ENCODE measurements at places on chromosomes 12 and 14. TPM values are rescaled to one million over a fixed set of nuclear protein-coding genes. Genes with fewer than 3 reads are reported as not detected.

GRCh38 chr14:22598099-22598895 is at the start of gene ABHD4:
Gene ABHD4 (plus strand): TSS chr14:22598300. CDS start chr14:22598307, 7 bp downstream.
- peak; percentile 50 for DNase-seq

GRCh38 chr14:98022541-98023520 is 1225.6 kb downstream of the VRK1 start:
- no peak for DNase-seq

GRCh38 chr12:61213646-61214045 is 1046.6 kb upstream of the USP15 start:
- DNase-seq = no peak

DNA sequence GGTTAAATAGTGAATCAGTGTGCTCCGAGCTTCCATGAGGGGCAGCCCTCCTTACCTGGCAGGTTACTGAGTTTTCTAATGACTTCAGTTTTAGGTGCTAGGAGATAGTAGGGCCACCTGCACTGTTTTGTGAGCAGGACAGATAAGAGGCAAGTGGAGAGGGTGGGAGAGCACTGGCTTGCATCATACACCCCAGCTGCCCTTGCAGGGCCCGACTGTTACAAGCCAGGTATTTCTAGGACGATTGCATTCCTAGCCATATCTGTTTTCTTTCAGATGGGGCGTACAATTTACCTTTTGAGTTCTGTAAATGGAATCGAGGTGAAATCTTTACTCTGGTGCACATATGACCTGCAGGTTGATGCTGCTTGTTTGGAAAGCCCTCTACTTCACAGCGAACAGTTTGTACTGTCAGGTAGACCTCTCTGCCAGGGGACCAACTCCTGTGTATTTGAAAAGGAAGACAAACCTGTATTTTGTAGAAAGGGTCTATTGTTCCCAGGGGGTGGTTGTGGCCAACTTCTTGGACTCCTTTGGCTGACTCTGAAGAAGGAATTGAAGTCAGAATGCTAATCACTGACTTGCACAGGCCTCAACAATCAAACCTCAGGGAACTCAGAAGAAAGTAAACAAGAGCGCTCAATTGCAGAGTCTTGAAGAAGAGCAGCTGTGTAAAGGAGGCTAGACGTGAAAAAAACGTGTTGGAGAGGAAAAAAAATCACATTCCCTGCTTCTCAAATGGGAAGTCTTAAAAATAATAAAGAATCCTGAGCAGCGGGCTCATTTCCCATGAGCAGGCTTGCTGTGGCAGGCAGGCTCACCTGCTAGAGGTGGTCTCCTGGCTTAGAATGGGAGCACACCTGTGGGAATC is 57.3 kb downstream of the ETV6 start:
- DNase-seq = no peak

DNA sequence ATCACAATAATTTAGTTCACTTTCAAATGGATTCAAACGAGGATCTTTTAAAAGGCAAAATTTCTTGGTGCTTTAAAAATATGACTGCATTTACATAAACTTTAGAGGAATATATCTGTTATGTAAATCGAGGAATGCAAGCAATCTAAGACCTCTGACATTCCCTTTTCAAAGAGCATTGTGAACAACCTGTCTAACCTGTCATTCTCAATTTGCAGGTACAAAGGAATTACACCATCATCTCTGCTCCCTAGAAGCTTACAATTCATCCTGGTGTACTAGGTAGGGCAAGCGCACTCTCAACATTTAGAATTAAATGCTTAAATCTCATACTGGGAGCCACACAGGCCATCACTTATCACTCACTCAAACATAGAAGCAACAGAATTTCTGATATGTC is 35.6 kb downstream of the BMP4 start:
- no peak for DNase-seq

HOXC6 gene
- total RNA-seq = 2.0 TPM

BBS10 gene
- 11.5 TPM for total RNA-seq

Data from HT1080 (cell line).